T-cell (primary cell): ENCODE measurements at places on chromosomes 3 and 15. TPM values are rescaled to one million over a fixed set of nuclear protein-coding genes. Genes with fewer than 3 reads are reported as not detected.

Gene CHRFAM7A
- 0.92 TPM for total RNA-seq

DNA sequence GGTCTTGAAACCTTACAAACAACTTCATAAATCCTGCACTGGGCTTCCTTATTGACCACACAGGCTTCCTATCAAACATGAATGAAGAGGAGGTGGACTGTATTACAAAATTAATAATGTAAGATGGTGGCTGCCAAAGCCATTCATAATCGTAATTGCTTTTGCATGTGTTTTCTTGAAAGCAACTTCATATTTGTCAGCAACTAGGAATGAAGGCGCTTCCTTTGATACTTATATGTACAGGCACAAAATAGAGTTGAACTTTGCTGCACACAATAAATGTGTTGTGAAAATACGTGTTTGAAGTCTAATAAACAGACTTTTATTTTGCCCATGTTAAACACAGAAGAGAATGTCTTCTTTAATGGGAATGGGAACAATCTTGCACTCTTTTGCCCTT is 72.1 kb upstream of the OXTR start:
- no peaks in the 10 kb centered on the region for H3K27me3 ChIP-seq
- H3K36me3 ChIP-seq: no peaks in the 10 kb centered on the region
- no peak overlapping the region for H3K4me3 ChIP-seq
- no peak overlapping the region for H3K27ac ChIP-seq

- DNase-seq: no peak
- no peaks in the 10 kb centered on the region for H3K27me3 ChIP-seq
- no peaks in the 10 kb centered on the region for H3K36me3 ChIP-seq
- H3K27ac ChIP-seq: no peak overlapping the region
- H3K4me3 ChIP-seq: no peak overlapping the region
These were observed 73.1 kb upstream of the BHLHE40 start for GRCh38 chr3:4906107-4906621.

DNA sequence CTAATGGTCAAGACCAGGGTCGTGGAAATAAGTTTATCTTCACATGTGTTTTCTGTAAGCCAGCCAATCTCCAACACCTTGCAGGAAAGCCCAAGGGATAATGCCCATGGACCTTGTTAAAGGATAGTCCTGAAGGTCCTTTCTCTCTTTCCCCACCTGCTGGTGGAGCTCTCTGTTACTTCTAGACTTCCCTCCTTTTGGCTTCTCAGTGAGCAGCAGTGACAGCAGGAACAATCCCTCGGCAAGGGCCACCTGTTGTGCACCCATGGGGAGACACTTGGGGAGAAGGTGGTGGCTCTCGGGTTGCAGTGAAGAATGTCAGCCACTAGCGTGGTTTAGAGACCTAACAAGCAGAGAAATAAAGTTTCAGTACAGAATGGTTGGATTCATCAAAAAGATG is 84.0 kb upstream of the OSBPL11 start:
- no peak for DNase-seq
- peaks cover 20% of the 10 kb centered on the region for H3K27me3 ChIP-seq

DNA sequence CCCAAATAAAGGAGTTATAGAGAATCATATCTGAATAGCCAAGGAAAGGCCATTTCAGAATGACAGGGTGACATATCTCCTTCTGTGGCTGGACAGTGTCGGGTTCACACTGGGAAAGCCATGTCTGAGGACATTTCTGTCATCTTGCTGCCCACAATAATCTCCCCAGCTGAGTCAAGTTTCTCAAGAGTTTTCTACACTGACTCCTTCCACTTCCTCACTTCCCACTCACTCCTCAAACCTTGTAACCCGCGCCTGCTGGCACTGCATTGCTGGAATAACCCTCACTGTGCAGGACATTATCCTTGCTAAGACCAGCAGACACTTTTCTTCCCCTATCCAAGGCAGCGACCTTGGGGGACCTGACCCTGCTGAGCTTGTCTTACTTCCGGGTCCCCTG is 5.3 kb upstream of the INSYN1 start:
- no peaks in the 10 kb centered on the region for H3K4me1 ChIP-seq
- H3K27me3 ChIP-seq: peaks cover 42% of the 10 kb centered on the region
- H3K27ac ChIP-seq: no peak overlapping the region

DNA sequence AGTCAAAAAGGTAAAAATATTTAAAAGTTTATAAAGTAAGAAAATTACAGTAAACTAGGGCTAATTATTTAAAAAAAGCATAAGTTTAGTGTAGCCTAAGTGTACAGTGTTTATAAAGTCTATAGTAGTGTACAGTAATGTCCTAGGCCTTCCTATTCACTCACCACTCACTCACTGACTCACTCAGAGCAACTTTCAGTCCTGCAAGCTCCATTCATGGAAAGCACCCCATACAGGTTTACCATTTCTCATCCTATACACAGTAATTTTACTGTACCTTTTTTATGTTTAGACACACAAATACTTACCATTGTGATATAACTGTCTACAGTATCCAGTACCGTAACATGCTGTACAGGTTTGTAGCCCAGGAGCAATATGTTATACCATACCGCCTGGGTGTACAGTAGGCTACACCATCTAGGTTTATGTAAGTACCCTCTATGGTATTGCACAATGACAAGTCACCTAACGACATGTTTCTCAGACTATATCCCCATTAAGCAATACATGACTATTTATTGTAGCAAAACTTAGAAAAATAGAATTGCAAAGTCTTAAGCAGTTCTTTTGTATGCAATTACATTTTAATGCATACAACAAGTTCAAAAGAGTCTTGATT is 19.5 kb downstream of the AVEN start:
- no peak for DNase-seq
- no peaks in the 10 kb centered on the region for H3K4me1 ChIP-seq
- H3K27me3 ChIP-seq: no peaks in the 10 kb centered on the region
- H3K4me3 ChIP-seq: no peak overlapping the region
- no peak overlapping the region for H3K27ac ChIP-seq
